Small intestine (tissue), 16 donors: ENCODE measurements at places on chromosomes 4 and X. TPM values are rescaled to one million over a fixed set of nuclear protein-coding genes. Genes with fewer than 3 reads are reported as not detected.
A peak's percentile ranks its signal among the peaks of the same experiment; 100 is the strongest.

DNA sequence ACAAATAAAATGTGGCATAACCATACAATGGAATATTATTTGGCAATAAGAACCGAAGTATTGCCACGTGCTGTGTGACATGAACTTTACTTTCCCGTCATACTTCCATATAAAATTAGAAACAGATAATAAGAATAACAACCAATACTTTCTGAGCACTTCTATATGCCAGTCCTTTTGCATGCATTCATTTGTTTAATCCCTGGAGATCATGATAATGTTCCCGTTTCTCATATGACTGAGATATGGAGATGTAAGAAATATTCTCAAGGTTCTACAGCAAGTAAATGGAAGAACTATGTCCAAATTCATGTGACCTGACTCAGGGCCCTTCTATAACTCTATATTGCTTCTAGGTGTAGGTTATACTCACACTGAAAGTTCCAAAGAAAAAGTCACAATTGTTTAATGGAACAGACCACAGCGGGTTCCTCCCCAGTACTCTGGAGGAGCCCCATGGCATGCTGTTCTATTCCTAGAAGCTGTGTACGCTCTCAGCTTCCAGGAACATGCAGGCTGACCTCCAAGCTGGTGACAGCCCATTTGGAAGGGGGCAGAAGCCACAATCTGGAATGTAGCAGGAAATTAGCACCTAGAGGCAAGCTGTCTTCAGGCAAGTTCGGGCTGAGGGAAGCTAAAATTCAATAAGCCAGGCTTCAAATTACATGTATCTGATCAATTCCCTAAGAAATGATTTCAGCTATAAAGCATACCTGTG is 31.5 kb downstream of the QDPR start:
- DNase-seq: no peak

DNA sequence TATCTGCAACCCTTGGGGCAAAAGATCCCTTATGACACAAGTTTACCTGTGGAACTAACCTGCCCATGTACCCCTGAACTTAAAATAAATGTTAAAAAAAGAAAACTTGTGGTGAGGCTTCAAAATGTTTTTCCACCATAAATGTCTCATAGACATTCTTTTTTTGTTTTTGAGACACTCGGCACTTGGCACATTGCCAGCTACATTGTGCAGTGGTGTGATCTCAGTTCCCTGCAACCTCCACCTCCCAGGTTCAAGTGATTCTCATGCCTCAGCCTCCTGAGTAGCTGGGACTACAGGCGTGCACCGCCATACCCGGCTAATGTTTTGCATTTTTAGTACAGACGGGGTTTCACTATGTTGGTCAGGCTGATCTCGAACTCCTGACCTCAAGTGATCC is 528.9 kb upstream of the CXorf51A start:
- no peak for DNase-seq

GRCh38 chr4:156517956-156518355 is 453.6 kb downstream of the PDGFC start:
- no peak for DNase-seq

- DNase-seq: no peak
These were observed 5.3 kb downstream of the DIAPH2 start for GRCh38 chrX:96689991-96690390.

- DNase-seq: no peak
These were observed 237.8 kb upstream of the PGRMC2 start for GRCh38 chr4:128525387-128525786.

DNA sequence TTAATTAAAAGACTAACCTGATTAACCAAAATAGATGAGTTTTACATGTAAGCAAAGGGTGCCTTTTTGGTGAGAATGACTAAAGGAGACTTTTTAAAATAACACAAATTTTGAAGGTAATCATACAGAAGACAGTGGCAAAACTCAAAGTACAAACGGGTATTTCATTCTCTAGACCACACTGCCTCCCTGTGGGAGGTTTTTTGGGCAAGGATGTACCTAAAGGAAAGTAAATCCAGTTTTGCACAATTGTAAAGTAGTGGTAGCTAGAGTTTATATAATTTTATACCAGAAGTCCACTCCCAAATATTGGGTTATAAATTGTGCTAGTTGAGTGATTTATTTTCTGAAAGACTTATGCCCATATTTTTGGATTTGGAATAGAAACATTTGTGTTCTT is 201.0 kb downstream of the PAPSS1 start:
- no peak for DNase-seq

GRCh38 chr4:18722748-18723191 is 701.2 kb upstream of the LCORL start:
- no peak for DNase-seq

GRCh38 chrX:39693298-39693697 is 404.5 kb downstream of the BCOR start:
- peak; percentile 18 for DNase-seq

DNA sequence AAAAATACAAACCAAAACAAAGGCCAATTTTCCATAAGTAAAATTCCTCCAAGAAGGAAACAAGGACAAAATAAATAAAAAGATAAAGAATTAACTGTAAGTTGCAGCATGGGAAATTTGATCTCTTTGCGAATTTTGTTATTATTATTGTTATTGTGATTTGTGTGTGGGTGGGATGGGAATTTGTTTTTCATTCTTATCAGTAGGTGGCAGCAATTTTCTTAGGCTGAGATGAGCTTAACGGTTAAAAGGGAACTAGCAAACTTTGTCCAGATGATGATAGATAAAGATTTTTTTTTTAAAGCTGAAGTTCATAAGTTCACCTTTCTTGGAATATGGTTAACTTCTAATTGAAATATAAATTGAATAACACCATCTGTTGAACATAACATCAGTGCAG is 83.2 kb upstream of the IL1RAPL2 start:
- no peak for DNase-seq

DNA sequence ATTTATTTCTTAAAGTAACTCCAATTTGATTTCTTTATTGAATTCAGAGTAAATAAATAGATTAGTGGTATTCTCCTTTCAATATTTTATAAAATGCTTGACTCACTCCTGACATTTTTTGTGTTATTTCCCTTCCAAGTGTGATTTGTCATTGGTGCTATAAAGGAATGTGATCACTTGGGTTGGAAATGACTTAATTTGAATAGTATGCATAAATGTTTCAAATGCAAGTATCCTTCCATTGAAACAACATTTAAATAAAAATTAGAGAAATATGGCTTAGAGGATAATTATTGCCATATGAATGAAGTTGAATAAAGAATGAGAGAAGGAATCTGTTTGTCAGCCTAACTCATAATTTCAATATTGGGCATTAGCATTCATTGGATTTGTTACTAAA is 182.7 kb downstream of the PABPC4L start:
- DNase-seq: no peak

MAP9 gene
- 2.4 TPM for polyA plus RNA-seq

GPR50 gene
- polyA plus RNA-seq: not detected

HPGD gene
- 215 TPM for polyA plus RNA-seq

GPAT3 gene
- polyA plus RNA-seq: 17.0 TPM

FSTL5 gene
- polyA plus RNA-seq: not detected
